ENCODE measurements at places on chromosomes 1 and 21. TPM values are rescaled to one million over a fixed set of nuclear protein-coding genes. Genes with fewer than 3 reads are reported as not detected.

Gene PTPRU
- total RNA-seq, result 8.5 TPM

Gene TCHHL1
- total RNA-seq, result not detected

Gene GNG12
- total RNA-seq, result 74.5 TPM

Gene LEFTY2
- not detected for total RNA-seq

Gene NEGR1
- total RNA-seq, result not detected

Gene NUDC
- 158 TPM for total RNA-seq

Gene C1orf94
- not detected for total RNA-seq

Data from A549 treated with dexamethasone at 1 μM for 4 hours (cell line).